Airway epithelial cell (primary cell): ENCODE measurements at places on chromosomes 13 and 19. TPM values are rescaled to one million over a fixed set of nuclear protein-coding genes. Genes with fewer than 3 reads are reported as not detected.

Gene DAND5
- 0.07 TPM in 1 of 2 replicates, not detected in the other for total RNA-seq

Gene ZNF175
- total RNA-seq: 0.19 and 1.4 TPM in 2 replicates

Gene NKPD1
- 2.3 and 2.6 TPM in 2 replicates for total RNA-seq

Gene TLE2
- total RNA-seq: 0.60 and 1.8 TPM in 2 replicates

Gene ZNF780B
- total RNA-seq: 2.1 and 3.1 TPM in 2 replicates

Gene ZNF430
- total RNA-seq: 7.2 and 28.3 TPM in 2 replicates

Gene TBC1D4
- 6.4 and 8.5 TPM in 2 replicates for total RNA-seq

Gene UGGT2
- 10.0 and 13.3 TPM in 2 replicates for total RNA-seq
